ENCODE measurements at places on chromosomes 2 and 18. TPM values are rescaled to one million over a fixed set of nuclear protein-coding genes. Genes with fewer than 3 reads are reported as not detected.

Gene ARHGEF33
- total RNA-seq = 0.07 TPM

Gene ALLC
- not detected for total RNA-seq

Gene CFAP65
- total RNA-seq = not detected

Gene SNRPD1
- 18.3 TPM for total RNA-seq

Gene LRP1B
- total RNA-seq = 0.20 TPM

Gene SULT1C2
- not detected for total RNA-seq

Gene GAREM1
- total RNA-seq = 0.53 TPM

Gene ZNF521
- total RNA-seq = 18.1 TPM

Gene TMEM200C
- not detected for total RNA-seq

Gene DSC2
- total RNA-seq = 0.07 TPM

Gene IL36A
- not detected for total RNA-seq

Gene PFN4
- total RNA-seq = not detected

Gene ALKAL2
- not detected for total RNA-seq

Gene TMEM182
- 0.20 TPM for total RNA-seq

Gene SYT4
- total RNA-seq = not detected

Gene DAW1
- 0.25 TPM for total RNA-seq

Gene APOB
- under 0.01 TPM for total RNA-seq

Gene ADAM23
- 5.0 TPM for total RNA-seq

Gene AQP12B
- total RNA-seq = not detected

Gene NAT8
- not detected for total RNA-seq

Gene CTAGE1
- not detected for total RNA-seq

Gene NYAP2
- total RNA-seq = not detected

Gene G6PC2
- total RNA-seq = not detected

Gene FAM228A
- total RNA-seq = 2.4 TPM

Gene SFT2D3
- total RNA-seq = 7.8 TPM

Gene LDLRAD4
- total RNA-seq = 0.59 TPM

Gene VWC2L
- total RNA-seq = not detected

Gene CFC1
- not detected for total RNA-seq

Gene GALR1
- not detected for total RNA-seq

Gene B4GALT6
- 4.7 TPM for total RNA-seq

Gene GAREM2
- 0.25 TPM for total RNA-seq

Gene MBP
- total RNA-seq = 6.1 TPM

Gene MYO7B
- total RNA-seq = 0.27 TPM

Gene MALT1
- total RNA-seq = 12.7 TPM

Gene ALPP
- total RNA-seq = not detected

Gene BOLA3
- 130 TPM for total RNA-seq

Gene ABCB11
- total RNA-seq = 0.05 TPM

Gene DNMT3A
- total RNA-seq = 10.9 TPM

Gene CYRIA
- total RNA-seq = 10.2 TPM

Gene LCT
- total RNA-seq = not detected

Gene TCF23
- total RNA-seq = not detected

Gene REG3G
- not detected for total RNA-seq
